ENCODE measurements at places on chromosomes 16 and 17. TPM values are rescaled to one million over a fixed set of nuclear protein-coding genes. Genes with fewer than 3 reads are reported as not detected.

DNA sequence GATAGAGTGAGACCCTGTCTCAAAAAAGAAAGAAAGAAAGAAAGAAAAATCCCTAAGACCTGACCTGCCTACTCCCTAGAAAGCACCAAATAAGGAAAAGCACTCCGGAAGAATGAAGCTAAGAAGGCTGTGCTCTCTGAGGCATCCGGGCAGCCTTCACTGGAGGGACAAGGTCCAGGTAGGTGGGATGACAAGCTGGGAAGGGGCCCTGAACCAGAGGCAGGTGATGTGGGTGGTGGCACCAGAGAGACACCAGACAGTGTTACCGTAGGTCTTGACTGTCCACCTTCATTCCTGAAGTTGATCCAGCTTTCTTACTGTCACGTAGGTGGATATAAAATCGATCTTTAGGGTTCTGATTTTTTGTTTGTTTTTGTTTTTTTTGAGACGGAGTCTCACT is 26.3 kb downstream of the SMTNL2 start:
- no peaks in the 10 kb centered on the region for H3K4me1 ChIP-seq
- H3K27me3 ChIP-seq, result peaks cover 27% of the 10 kb centered on the region
- DNase-seq, result no peak
- no peaks in the 10 kb centered on the region for H3K36me3 ChIP-seq
- H3K27ac ChIP-seq, result no peak overlapping the region

DNA sequence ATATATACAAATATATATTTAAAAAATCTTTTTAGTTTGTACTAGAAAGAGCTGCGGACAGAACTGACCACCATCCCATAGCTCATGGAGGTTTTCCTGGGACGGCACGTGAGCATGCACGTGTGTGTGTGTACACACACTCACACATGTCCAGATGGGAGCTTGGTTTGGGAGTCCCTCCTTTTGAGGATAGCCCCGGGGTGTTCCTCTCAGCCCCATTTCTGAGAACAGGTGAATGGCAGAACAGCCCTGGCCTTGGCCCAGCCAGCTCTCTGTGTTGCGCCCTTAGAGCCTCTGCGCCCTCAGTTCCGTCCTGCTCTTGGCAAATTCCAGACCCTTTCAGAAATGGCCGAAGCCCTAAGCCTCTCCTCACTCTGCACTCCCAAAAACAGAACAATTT is 70.1 kb downstream of the AMFR start:
- no peak overlapping the region for H3K27ac ChIP-seq
- peaks cover 6% of the 10 kb centered on the region for H3K27me3 ChIP-seq
- H3K4me3 ChIP-seq, result no peak overlapping the region
- peaks cover 42% of the 10 kb centered on the region for H3K4me1 ChIP-seq
- DNase-seq, result no peak

DNA sequence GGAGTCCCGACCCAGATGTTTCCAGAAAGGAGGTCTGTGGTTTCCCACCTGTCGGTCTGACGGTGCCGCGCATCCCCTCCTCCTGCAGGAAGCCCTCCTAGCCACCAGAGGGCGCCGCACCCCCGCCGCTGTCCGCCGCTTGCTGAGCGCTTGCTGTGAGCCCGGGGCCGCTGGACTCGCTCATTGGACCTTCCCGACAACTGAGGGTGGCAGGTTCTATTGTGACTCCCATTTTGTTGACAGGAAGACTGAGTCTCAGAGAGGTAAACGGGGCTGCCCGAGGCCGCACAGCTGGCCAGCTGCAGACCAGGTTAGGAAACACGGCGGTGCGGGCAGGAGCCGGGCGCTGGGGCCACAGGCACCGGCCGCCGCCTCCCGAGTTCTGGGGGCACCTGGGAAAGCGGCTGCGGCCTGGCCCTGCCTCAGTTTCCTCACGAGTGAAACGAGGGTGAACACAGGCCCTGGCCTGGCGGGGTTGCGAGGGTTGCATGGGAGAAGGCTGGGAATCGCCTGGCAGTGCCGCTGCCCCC is 191.1 kb upstream of the CIBAR2 start:
- DNase-seq, result peak; percentile 87
- no peaks in the 10 kb centered on the region for H3K27me3 ChIP-seq
- peak overlapping the region; percentile 85 for H3K4me3 ChIP-seq
- H3K36me3 ChIP-seq, result no peaks in the 10 kb centered on the region
- H3K27ac ChIP-seq, result no peak overlapping the region

- H3K27ac ChIP-seq, result no peak overlapping the region
- peak; percentile 69 for DNase-seq
- H3K4me1 ChIP-seq, result peaks cover 5% of the 10 kb centered on the region
- H3K36me3 ChIP-seq, result no peaks in the 10 kb centered on the region
Measured at GRCh38 chr17:72985882-72986720, 106.4 kb downstream of the SLC39A11 start.

KRT16 gene
- not detected for total RNA-seq

MYL4 gene
- total RNA-seq, result not detected

Measured in activated T-cell treated with anti-CD3 and anti-CD28 coated beads, Interleukin-2, amount 50 U/mL, for 72 hours (primary cell).